ENCODE measurements at places on chromosomes 11 and 22.
A peak's percentile ranks its signal among the peaks of the same experiment; 100 is the strongest.

GRCh38 chr11:75280227-75280701 lies 39.7 kb downstream of the TPBGL start:
- peak; percentile 88 for DNase-seq

GRCh38 chr11:20353829-20354434 lies 9.6 kb upstream of the HTATIP2 start:
- DNase-seq = peak; percentile 29

DNA sequence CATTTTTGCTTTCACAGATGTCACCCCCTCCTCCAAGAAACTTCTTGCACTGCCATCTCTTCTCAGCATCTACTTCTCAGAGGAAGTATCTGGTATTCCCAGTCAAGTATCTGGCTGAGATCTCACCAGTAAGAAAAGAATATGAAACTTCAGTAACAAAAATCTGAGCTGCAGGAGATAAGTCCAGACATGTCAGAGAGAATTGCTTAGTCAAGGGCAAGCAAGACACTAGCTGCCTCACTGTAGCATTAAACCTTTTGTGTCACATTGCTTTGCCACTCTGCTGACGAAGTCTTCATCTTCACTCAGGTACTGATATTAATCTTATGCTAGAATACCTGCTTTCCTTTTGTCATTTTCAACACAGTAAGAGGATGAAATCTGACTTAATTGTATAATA lies 70.6 kb upstream of the ZC3H12C start:
- no peak for DNase-seq

DNA sequence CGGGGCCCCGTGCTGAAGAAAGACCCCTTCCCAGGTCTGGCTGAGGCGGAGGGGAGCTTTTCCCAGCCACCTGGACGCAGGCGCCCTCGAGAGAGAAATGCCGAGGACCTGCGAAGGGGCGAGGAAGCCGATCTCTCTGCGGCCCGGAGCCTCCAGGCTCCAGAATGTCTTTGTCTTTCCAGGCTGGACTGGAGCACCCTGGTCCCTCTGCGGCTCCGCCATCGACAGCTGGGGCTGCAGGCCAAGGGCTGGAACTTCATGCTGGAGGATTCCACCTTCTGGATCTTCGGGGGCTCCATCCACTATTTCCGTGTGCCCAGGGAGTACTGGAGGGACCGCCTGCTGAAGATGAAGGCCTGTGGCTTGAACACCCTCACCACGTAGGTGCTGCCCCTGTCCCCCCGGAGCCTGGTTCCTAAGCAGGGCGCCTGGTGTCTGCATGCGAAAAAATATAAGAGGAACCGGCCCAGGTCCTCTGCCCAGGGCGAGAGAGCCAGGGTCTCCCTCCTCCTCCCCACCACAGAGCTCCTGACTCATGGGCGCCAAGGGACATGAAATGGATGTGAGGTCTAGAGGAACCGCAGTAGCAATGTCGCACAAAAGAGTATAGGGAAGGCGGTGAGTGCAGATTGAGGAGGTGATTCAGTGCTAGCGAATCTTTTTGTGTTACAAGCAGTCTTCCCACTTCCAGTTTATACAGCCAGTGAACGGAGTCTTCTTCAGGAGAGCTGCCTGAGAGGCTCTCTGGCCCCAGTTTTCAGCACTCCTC lies 11.0 kb downstream of the GLB1L2 start:
- no peak for DNase-seq

DNA sequence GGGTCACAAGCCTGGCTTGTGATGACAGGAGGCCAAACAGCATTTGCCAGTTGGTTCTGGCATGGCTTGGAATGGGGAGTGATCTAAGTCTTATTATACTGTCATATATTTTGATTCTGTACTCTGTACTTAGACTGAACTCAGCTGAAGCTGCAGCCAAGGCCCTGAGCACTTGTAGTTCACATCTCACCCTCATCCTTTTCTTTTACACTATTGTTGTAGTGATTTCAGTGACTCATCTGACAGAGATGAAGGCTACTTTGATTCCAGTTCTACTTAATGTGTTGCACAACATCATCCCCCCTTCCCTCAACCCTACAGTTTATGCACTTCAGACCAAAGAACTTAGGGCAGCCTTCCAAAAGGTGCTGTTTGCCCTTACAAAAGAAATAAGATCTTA lies 843 bp downstream of the OR56B1 start:
- no peak for DNase-seq

GRCh38 chr11:79241205-79241851 lies 199.5 kb downstream of the TENM4 start:
- DNase-seq = no peak

DNA sequence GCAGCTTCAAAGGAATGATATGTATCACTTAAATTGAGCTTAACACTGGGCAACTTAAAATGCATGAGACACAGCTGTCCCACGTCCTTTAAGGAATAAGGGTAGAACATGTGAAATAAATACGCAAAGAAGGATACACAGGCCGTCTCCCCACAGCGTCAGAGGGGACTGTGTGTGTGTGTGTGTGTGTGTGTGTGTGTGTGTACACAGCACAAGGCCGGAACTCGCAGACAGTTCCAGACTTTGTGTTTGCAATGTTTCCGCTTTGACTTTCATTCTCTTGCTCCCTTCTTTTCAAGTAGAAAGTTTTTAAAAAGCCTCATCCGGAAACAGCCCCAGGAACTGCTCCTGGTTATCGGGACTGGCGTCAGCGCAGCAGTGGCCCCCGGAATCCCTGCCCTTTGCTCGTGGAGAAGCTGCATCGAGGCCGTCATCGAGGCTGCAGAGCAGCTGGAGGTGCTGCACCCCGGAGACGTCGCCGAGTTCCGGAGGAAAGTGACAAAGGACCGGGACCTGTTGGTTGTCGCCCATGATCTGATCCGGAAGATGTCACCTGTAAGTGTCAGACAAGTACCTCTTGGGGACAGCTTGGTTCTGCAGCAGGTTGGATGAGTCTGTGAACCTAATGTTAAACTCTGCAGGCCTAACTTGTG lies 13.3 kb downstream of the FAM118A start:
- no peak for DNase-seq

DNA sequence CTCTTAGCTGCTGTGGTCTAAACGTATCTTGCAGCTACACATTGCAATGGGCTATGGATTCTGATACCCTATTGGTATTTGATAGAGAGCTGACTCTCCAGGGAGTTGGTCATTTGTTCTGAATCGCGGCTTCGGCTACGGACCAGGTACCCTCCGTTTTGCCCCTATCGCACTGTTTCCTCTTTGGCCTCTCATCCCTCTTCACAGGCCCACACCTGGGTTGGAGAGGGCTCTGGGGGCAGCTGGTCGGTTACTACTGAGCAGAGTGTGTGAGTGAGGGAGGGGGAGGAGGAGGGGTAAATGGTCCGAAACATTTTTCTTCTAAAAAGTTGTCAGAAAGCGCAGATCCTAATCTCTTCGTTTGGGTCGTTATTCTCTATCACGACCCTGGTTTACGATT lies 48.8 kb upstream of the HSD17B12 start:
- no peak for DNase-seq

DNA sequence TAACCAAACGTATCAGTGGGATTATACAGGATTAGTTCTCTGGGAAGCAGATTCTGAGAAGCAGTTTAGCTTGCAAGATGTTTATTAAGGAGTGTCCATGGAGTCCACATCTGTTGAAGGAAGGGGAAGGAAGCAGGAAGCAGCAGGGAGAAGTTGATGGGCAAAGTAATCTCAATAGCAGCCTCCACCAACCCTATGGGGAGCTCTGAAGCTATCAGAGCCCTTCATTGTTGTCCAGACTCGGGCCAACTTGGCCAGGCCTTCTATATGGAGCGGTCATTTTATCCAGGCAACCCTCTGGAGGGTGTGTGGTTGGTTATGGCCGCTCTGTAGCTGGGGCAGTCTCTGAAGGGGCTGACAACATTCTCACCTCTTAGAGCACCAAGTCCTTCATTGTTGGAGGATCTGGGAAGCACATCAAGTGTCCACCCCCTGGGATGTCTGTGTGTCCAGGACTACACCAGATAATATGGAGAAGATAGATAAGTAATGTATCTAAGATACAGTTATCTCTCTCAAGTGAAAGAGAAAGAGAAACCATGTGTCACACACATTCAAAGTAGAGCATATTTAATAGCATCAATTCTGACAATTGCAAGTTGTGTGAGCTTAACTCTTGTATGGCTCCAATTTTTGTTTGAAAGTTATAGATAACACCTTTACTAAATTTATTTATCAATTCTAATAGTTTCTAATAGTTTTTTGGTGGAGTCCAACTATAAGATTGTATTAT lies 101.7 kb upstream of the TRIM77 start:
- DNase-seq = no peak

GRCh38 chr11:17645190-17645970 lies 74.0 kb upstream of the MYOD1 start:
- DNase-seq = no peak

DNA sequence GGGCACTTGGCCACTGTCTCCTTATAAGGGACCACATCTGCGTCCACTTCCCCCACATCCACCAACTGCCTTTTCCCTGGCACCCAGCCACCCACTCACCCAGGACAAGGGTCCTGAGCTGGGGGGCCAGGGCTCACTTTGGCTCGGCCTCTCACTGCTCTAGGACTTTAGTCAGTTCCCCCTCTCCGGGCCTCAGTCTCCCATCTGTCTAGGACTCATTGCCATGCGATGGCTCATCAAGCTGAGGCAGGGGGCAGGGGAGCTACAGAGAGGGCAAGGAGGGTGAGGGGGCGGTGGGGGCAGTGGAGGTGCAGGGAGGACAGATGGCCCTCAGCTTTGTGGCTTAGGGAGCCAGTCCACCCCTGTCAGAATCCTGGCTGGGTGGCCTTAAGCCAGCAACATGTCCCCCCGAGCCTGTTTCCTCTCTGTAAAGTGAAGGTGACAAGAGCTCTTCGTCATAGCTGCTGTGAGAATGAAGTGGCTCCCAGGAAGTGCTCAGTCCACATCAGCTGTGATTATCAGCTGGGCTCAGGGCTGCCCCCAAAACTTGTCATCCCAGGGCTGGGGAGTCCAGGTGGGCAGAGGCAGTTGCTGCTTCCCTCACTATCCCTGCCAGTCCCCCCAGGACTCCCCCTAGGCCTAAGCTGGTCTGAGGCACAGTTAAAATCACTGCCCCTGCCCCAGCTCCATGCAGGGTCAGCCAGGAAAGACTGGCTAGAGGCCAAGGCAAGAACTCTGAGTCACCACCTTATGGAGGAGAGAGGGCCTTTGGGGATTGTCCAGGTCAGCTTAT lies 14.9 kb downstream of the RAC2 start:
- DNase-seq = no peak

- no peak for DNase-seq
Observed at GRCh38 chr11:86555401-86555800, 117.0 kb downstream of the ME3 start.

DNA sequence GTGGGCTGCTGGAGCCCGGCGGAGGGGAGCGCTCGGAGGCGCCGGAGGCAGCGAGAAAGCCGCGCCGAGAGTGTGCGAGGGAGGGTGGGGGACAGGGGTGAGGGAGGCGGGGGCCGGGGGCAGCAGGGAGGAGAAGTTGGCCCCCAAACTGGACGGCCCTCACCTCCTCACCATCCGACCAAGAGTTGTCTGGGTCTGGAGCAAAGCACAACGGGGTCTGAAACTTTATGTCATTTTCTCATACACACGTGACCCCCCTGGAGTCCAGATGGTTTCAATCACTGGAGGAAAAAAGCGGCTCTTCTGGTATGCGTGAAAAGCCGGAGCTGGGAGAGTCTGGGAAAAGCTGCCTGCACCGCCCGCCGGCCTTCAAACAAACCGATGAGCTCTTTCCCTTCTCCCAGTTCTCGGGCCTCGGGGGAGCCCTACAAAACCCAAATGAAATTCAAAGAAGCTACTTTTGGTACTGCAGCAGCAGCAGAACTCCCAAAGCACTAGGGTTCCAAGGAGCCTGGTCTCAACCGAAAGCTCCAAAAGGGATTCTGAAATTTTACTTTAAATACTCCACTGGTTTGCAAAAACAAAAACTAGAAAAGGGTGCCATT lies 39.7 kb upstream of the AKIP1 start:
- DNase-seq = peak; percentile 38

DNA sequence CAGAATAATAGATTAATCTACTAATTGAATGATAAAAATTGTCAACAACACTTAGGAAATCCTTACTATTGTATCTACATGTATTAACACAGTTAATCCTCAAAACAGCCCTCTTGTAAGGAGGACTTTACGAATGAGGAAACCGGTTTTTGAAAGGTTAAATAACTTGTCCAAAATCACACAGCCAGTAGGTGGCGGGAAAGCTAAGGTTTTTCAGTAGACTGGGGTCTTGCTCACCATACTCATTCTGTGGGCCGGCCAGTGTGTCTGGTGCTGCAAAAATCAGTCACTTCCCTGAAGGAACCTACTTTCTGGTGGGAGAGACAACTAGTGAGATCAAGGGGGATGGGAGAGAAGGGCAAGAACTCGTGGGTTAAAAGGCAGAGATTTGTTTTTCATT lies 3.8 kb downstream of the DCPS start:
- peak; percentile 19 for DNase-seq

- DNase-seq = no peak
Observed at GRCh38 chr11:73866095-73866579, 10.5 kb downstream of the COA4 start.

- no peak for DNase-seq
Observed at GRCh38 chr22:34696557-34696956, 369.4 kb upstream of the ISX start.

DNA sequence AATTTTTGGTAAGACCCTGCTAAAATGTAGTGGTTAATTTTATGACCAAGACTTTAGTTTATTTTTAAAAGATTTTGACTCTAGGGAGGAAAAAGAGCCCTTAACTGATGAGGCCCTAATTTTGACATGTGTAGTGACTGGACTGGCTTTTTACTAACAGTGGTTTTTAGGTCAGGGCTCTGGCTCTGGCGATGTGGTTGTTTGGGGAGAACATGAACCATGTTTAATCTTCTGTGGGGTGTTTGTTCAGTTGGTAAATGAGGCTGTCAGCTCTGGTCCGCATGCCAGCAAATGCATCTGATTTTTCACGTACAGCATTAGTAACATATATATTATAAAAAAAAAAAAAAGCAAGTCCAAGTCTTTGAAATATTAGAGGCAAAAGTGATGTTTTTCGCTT lies 104.3 kb downstream of the EXT2 start:
- DNase-seq = no peak

- peak; percentile 32 for DNase-seq
Observed at GRCh38 chr11:47270331-47271271, 668 bp downstream of the MADD start.

DNA sequence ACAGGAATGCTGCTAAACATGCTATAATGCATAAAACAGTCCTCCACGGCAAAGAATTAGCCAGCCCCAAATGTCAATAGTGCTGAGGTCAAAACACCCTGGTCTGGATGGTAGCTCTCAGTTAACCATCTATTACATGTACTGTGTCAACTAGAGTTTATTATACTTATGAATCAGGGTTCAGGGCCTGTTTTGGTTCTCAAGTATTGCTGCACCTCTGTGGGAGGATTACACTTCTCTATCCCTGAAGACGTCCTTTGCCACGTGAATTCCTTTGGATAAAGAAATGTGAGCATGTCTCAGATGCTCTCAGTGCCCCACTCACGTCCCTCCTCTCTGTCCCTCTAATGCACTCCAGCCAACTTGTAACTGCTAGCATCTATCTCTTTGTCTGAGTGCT lies 53.4 kb downstream of the SLC1A2 start:
- no peak for DNase-seq
